ENCODE measurements at places on chromosomes 1 and 21.
A peak's percentile ranks its signal among the peaks of the same experiment; 100 is the strongest.

DNA sequence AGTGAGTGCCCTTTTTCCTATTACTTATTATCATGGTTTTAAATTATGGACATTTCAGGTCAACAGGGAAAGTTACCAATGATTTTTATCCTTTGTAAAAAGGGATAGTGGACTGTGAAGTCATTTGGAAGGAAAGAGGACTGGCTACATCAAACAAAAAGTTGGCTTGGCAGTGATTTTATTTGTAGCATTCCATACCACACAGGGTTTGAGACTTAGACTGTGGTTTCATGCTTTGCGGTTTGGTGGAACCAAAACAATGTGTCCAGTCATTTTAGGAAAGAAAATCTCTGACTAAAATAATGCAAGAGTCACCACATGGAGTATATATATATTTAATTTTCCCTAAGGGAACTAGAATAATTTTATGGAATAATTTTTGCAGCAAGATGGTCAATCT lies 239.5 kb downstream of the HMCN1 start:
- peak; percentile 81 for DNase-seq

DNA sequence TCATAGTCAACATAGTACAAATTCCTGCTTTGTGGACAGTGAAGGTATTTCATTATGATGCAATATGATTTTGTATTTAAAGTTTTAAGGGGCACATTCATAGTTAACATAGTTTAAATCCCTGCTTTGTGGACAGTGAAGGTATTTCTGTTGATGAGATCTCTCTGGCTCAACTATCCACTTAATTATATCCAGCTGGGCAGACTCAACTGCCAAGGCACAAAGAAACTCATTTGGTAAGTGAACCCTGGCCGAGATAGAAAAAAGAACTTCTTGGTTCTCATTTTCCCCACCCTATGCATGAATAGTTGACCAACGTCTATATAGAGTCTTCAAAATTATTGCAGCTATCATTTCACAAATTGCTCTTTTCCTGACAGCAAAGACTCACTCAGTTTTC lies 1194.6 kb downstream of the NCAM2 start:
- DNase-seq = peak; percentile 30

DNA sequence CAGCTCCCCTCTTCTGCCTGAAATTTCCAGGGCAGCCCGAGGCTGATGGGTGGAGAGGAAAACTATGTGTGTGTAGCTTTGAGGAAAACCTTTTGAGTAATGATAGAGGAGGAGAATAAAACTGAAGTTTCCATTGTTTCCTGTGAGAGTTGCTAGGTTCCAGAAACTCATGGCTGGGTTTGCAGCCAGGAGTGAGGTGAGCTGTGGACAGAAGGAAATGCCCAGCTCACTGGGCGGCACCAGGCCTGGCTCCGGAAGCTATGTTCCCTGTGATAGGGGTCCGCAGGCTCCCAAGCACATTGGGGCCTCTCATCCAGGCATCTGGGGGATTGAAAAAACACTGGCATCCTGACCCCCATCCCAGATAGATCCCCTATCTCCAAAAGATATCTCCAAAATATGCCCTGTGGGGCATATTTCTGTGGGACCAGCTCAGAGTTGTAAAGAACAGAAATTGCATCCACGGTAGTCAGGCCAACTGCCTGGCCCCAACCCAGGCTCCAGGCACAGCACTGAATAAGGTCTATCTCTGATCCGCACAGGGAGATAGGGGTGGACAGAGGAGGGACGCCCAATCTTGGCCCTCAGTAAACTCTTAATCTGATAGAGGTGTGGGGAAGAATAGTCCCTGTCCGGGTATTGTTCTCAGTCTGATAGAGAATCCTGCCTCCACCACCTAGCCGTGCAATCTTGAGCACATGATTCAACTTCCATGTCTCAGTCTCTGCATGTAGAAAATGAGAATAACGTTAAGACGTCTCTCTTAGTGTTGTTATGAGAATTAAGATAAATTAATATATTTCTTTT lies 1.8 kb upstream of the HSPG2 start:
- no peak for DNase-seq

- DNase-seq = no peak
Observed at GRCh38 chr1:241532864-241533263, 686 bp downstream of the KMO start.

- no peak for DNase-seq
Observed at GRCh38 chr1:156858555-156858956, 361 bp downstream of the INSRR start.

- no peak for DNase-seq
Observed at GRCh38 chr1:170670802-170671628, 7.1 kb downstream of the PRRX1 start.

GRCh38 chr1:214525535-214526019 lies 25.8 kb downstream of the PTPN14 start:
- no peak for DNase-seq

- no peak for DNase-seq
Observed at GRCh38 chr1:28205243-28205642, 27.6 kb downstream of the DNAJC8 start.

GRCh38 chr1:65688848-65689247 lies 103.8 kb upstream of the PDE4B start:
- DNase-seq = no peak

DNA sequence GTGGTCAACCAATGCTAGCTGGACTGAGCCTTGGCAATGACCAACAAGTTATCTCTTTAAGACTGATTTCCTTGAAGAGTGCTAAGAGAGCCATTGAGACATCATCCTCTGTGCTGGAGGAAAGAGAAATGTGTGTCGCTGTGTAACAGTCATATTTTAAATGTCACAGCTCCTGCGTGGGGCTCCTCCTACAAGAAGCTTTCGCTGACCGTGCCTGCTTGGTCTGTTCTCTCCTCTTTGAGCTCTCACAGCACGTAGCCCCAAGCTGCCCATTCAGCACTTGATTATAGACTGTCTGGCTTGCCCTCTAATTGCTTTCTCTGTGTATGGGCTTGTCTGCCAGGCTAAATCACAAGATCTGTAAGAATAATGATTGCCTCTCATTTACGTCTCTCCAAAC lies 221.3 kb downstream of the FOXD2 start:
- DNase-seq = no peak

DNA sequence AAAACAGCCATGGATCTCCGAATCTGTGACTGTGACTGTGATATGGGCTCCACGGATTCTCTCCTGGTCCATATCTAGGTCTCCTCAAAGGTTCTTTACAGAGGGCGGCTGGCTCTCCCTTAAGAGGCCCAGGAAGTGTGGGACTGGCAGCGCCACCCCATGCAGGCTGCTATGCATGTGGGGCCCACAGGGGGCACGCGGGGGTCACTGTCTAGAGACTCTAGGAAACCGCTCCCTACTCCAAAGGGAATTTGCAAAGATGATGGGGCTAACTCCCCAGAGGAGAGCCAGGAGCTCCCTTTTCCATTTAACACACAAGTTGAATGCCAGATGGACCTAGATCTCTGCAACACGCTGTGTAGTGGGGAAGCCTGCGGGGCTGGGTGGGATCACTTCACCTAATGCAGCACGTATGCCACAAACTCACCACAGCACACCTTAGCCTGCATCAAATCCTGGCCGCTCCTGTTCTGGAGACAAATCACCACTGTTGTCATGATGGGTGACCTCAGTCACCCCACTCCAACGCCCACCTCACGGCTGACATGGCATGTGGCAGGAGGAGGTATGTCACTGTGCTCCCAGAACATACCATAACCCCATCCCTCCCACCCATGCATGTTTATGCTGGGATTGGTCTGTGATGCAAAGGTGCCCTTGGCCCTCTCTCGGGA lies 61.7 kb downstream of the SLC45A1 start:
- no peak for DNase-seq

- DNase-seq = no peak
Observed at GRCh38 chr1:147046189-147046862, 108.2 kb downstream of the NBPF12 start.

GRCh38 chr1:240538776-240539430 lies 73.1 kb downstream of the GREM2 start:
- DNase-seq = no peak

DNA sequence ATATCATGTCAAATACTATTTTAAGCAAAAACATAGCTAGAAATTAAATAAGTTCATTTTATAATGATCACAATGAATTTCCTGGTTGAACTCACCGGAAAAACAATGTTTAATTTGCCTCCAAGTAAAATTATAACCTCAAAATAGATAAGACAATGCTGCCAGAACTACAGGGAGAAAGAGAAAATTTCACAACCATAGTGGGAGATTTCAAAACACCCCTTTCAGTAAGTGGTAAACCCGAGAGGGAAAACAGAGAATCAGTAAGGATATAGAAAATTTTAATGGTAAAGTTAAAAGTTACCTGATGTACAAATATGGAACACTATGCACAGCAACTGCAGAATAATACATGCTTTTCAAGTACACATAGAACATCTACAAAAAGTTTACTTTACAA lies 43.2 kb upstream of the PLA2G4A start:
- DNase-seq = no peak

GRCh38 chr1:10671090-10671489 lies 125.4 kb downstream of the CASZ1 start:
- no peak for DNase-seq

GRCh38 chr1:42319128-42319851 lies 15.7 kb downstream of the FOXJ3 start:
- DNase-seq = no peak

DNA sequence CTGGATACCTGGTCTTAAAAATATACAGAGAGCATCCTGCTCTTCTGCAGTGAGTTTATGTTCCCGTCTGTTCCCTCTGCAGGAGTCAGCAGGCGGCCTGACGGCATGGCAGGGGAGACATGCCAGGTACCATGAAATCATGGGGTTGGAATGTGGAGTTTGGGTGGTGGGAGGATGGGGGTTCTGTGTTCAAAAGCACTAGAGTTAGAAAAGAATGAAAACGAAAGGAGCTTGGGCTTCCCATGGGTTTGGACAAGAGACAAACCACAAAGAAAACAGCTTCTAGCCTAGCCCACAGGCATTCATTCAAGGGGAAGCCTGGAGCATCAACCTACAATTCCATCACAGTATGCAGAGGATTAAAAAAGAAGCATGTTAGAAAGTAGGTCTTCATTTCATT lies 59.9 kb downstream of the WARS2 start:
- peak; percentile 65 for DNase-seq

DNA sequence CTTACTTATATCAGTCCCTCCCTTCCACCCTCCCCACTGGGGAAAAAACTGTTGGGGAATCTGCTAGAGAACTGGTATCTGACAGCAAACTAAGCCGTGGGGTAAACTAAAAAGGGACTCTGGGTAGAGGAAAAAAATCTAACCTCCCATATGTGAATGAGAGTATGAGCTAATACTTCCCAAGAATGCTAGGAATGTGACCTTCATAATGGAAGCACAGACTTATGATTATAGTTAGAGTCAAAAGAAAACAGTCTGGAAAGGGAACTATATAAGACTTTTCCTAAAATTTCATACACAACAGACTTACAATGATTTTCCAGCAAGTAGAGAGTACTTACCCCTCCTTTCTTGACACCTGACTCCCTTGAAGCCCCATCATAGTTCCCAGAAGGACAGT lies 23.0 kb upstream of the RBBP5 start:
- peak; percentile 53 for DNase-seq

GRCh38 chr1:172208635-172209034 lies 211.8 kb upstream of the C1orf105 start:
- DNase-seq = no peak

GRCh38 chr1:52268372-52268771 lies 97.6 kb downstream of the CC2D1B start:
- no peak for DNase-seq

- no peak for DNase-seq
Observed at GRCh38 chr1:103074224-103074623, 34.1 kb downstream of the COL11A1 start.

DNA sequence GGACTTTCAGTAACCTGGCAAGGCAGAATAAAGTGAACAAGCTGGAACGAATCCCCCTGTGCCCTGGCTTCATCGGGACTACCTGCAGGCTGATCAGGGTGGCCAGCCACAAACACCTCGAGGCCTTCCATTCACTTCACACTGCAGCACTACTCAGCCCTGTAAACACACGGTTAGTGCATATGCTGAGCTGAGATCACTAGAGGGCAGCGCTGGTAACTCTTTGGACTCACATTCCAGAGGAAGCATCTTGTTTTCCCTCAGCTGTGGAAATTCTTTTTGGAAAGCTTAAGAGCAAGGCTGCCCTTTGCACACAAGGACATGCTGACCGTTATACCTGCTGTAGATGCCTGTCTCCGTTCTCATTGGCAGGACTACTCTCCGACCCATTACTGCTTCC lies 32.1 kb downstream of the PCSK9 start:
- no peak for DNase-seq

GRCh38 chr21:35351434-35351833 lies 302.3 kb upstream of the RUNX1 start:
- no peak for DNase-seq

- DNase-seq = no peak
Observed at GRCh38 chr1:31503570-31503969, 72.7 kb upstream of the TINAGL1 start.

- DNase-seq = no peak
Observed at GRCh38 chr1:197065559-197065958, 1.5 kb downstream of the F13B start.

- DNase-seq = no peak
Observed at GRCh38 chr1:212702672-212703071, 3.0 kb upstream of the BATF3 start.
